A549 treated with ZK216348 at 1 μM for 4 hours (cell line): ENCODE measurements at places on chromosomes 11 and 22. TPM values are rescaled to one million over a fixed set of nuclear protein-coding genes. Genes with fewer than 3 reads are reported as not detected.

The ANO1 gene
- 1.4 to 3.0 TPM (median 1.7 TPM) in 5 replicates for total RNA-seq

The OR4C45 gene
- total RNA-seq = not detected in 5 replicates

The ADM2 gene
- 0.27 to 0.84 TPM (median 0.69 TPM) in 5 replicates for total RNA-seq

The LRRC74B gene
- not detected in 5 replicates for total RNA-seq

The MS4A6E gene
- not detected in 5 replicates for total RNA-seq

The SYCE3 gene
- not detected in 5 replicates for total RNA-seq

The DBX1 gene
- total RNA-seq = not detected in 5 replicates

The SEPTIN5 gene
- total RNA-seq = 6.9 to 10.4 TPM (median 8.8 TPM) in 5 replicates

The CNIH2 gene
- 0.88 to 2.7 TPM (median 1.7 TPM) in 5 replicates for total RNA-seq

The MMP7 gene
- 19.3 to 36.5 TPM (median 22.8 TPM) in 5 replicates for total RNA-seq

The RFPL2 gene
- 0.18 TPM in 1 of 5 replicates, not detected in the others for total RNA-seq

The FAM180B gene
- 0.33 TPM in 1 of 5 replicates, not detected in the others for total RNA-seq

The OR5J2 gene
- not detected in 5 replicates for total RNA-seq

The OOSP1 gene
- not detected in 5 replicates for total RNA-seq

The OR52L1 gene
- not detected in 5 replicates for total RNA-seq

The CLMP gene
- 14.2 to 31.8 TPM (median 23.0 TPM) in 5 replicates for total RNA-seq
